ENCODE measurements at places on chromosomes 1 and 21.
A peak's percentile ranks its signal among the peaks of the same experiment; 100 is the strongest.

GRCh38 chr21:41827951-41828883, 50.9 kb downstream of the PRDM15 start:
- DNase-seq: no peak

GRCh38 chr1:230814949-230815692, 53.2 kb downstream of the C1orf198 start:
- no peak for DNase-seq

DNA sequence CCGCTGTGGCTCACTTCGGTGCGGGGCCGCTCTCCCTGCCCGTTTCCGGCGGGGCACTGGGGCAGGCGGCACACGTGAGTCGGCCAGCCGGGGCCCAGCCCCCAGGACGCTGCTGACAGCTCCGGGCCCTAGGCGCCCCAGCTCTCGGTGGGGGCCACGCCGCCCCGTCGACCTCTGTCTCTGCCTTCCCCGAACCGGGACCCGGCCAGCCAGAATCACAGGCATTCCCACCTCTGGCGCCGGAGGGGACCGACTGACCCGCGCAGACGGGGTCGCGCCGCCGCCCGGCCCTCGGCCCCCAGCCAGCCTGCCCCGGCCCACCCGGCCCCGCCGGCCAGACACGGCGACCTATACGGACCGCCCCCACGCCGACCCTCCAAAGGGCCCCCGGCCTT, 755 bp downstream of the SCMH1 start:
- DNase-seq: peak; percentile 71

DNA sequence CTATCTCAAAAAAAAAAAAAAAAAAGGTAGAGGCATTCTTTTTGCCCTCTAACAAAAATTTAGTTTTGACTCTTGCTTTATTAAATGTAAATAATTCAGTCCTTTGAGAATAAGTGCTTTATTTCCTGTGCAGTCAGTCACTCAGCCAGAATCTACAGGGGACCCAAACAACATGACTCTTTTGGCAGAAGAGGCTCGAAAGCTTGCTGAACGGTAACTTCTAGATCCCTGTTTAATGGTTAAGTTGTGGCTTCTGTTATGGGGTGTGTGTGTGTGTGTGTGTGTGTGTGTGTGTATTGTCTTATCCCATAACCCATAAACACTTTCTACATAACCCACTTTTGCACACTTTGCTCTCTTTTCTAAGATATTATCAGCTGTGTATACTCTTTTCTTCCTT, 54.9 kb upstream of the LAMC2 start:
- DNase-seq: no peak

DNA sequence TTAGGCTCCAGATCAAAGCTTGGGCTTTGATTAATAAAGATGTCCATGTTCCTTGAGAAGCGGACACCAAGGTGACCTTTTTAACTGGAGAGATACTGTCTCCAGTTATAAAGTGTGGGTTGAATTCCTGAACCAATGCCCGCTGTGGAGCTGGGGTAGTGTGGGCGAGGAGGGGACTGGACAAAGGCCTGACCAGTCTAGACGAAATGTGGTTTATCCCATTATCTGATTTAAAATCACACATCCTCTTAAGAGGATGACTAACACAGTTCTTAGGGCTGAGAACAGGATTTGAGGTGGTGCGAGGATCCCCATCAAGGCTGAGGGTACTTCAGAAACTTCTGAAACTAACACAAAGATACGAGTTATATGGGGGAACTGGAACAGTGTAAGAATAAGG, 84.5 kb upstream of the GCLM start:
- DNase-seq: no peak

DNA sequence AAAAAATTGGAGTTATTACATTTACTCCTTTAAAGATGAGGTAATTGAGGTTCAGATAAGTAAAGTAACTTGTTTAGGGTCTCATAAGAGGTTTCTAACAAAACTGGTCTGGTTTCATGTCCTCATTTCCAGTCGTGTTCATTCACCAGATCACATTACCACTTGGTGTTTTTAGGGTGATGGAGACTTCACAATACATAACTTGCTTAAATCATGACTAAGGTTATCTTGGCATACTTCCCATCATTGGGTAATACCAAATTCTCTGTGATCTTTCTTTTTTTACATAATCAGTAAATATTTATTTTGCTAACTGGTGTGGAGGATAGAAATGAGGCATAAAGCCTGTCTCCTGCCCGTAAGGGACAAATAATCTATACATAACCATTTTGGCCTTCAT, 31.6 kb upstream of the RPTN start:
- no peak for DNase-seq

DNA sequence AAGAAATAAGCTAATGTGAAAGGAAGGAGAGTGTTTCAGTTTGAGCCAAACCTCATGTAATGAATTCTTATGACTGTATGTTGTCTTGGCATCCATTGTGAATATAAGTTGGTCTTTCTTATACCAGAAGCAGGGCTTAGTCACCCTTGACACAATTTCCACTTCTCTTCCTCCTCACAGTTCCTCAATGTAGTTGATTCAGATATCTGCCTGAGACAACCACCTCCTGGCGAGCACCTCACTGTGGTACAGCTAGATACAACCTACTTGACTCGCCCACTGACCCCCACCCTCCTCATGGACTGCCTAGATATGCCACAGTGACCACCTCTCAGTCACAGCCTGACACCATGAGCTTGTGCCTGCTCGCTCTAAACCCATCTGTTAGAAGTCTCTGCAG, 45.6 kb downstream of the KYAT3 start:
- DNase-seq: no peak

DNA sequence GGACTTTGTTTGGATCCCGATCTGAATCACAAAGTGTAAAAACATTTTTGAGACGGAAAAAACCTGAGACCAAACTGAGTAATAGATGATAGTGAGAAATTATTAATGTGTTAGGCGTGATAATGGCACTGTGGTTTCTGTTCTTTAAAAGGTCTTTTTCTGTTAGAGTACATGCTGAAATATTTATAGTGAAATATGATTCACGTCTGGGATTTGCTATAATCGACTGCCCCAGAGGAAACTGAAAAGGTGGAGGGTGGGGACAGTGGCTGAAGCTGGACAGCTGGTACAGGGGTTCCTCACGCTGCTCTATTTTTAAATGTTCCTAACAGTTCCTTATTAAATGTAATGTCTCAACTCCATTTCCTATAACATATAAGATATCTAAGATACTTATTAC, 11.2 kb downstream of the URB1 start:
- DNase-seq: no peak

GRCh38 chr1:62688687-62689085, 500 bp upstream of the DOCK7 start:
- DNase-seq: no peak

DNA sequence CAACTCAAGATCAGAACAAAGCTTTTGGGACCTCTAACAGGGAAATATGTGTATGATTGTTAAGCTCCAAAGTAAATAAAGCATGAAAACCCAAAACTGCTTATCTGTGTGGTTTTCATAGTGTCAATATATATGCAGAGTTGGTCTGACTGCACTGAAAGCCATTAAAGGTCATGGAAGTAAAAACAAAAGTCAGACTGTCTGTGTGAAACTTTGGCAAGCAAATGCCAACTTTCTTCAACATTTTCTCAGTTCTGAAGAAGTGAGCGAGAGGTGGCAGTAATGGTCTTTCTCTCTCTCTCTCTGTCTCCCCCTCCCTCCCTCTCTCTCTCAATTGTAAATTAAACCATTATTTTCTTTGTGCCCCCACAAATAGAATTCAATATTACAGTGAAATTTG, 100.1 kb upstream of the S1PR1 start:
- peak; percentile 54 for DNase-seq

DNA sequence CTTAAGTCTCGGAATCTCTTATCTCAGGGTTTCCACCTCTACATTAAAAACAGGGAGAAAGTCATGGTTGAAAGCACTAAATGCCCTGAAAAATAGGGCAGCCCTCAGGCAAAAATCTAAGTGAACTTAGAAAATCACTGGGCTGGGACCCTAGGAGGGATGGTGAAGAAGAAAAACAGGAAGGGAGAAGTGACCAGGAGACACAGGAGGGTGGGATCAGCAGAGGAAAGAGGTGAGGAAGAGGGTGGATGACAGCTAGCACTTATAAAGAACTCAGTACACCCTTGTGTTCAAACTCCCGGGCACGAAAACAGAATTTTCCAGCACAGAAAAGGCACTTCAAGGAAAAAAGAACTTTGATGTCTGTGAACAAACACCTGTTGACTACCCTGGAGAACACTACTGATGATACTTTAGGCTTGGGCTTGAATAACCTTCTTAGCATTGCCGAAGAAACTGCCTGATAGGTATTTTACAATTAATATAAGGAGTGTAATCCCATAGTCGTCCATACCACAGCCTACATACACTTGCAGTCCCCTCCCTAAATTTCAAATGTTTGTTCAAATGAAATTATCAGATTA, 2.0 kb downstream of the CHML start:
- DNase-seq: peak; percentile 7

DNA sequence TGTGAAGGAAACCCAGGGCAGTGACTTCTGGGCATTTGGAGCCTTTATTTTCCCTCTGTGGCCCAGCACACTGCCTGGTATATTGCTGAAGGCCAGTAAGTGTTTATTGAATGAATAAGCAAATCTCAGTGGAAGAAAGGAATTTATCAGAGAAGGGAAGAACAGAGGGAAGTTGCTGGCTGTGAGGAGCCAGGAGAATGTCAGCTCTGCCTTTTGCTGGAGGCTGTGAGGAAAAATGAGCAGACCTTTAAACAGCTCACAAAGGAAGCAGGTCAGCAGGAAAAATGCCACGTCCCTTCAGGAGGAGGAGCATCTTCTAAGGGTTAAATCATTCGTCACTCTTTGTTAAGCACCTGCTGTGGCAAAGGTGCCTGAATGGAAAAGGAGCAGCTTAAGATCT, 75.9 kb downstream of the GIPC2 start:
- DNase-seq: no peak

DNA sequence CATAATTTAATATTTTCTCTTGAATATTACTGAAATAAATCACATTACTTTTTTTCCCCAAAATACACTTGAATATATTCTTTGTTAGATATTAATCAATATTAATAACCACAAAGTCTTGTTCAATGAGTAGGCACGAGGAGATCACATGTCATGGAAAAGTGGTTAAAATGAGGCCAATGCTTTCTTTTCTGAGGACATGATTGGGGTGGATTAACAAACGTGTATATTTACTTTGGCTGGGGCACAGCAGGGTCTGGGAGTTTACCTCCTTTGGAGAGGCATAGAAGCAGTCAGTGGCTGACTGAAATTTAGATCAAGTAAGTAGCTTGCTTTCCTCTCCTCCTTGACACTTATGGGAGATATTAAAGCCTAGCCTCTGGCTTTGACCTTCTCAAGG, 664.3 kb upstream of the B3GALT2 start:
- DNase-seq: no peak

All from B cell (primary cell).